ENCODE measurements at places on chromosomes 2 and 18. TPM values are rescaled to one million over a fixed set of nuclear protein-coding genes. Genes with fewer than 3 reads are reported as not detected.
A peak's percentile ranks its signal among the peaks of the same experiment; 100 is the strongest.

DNA sequence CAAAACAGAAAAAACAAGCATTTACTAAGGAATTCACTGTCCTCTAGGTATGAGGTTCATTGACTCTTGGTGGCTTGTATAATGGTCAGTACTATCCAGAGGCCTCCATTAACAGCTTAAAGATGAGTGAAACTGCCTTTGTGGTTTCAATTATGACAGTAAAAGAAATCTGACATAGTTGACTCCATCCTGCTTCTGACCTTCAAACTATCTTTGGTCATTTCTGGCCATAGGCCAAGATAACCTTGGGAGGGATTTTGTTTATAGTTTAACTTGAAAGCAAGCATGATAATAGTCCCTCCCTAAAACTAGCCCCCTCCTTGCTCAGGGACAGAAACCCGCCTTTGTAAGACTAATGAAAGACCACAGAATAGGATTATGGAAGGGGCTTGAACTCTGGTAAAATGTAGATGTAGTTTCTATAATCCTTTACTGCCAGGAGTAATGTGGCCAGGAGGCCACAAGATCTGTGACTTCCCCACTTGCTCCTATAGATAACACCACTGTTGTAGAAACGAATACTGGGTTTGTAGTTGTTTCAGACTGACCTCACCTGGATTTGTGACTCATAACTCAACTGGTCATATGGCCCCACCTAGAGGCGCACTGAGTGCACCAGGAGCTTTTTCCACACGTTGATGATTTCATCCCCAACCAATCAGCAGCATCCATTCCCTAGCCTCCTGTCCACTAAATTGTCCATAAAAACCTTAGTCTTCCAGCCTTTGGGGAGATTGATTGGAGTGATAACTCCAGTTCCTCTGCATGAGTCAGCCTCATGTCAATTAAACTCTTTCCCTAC, 8.6 kb upstream of the PLEKHM3 start:
- peak; percentile 32 for DNase-seq

DNA sequence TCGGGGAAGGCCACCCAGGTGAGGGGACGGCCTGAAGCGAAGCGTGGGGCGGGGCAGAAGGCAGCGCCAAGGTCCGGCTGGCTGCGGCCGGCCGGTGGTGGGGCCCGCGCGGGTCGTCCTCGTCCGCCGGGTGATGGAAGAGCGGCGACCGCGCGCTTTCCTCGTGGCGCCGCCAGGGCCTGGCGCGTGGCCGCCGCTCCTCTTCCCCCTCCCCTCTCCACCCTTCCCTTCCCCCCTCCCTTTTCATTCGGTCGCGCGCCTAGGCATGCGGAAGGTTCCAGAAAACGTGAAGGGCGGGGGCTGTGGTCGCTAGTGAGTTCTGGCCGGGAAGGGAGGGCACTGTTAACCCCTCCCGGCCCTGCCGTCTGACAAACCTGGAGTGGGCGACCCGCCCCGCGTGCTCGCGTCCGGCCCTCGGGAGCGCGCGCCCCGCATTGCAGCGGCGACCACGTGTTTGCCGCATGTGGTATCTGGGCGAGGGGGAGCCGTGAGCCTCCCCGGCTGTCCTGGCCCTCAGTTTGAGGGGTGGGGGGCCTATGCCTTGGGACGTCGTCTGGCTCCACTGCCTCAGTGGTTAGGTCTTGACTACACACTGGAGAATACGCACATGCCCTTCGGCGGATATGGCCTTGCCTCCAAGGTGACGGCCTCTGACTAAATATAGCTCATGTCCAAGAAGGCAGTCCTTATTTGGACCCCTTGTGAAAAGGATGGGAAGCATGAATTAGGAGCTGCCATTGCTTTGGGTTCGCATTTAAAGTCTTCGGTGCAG, 579 bp downstream of the MAT2A start:
- peak; percentile 81 for DNase-seq

The ATP8B1 gene
- 8.9 TPM for total RNA-seq

- peak; percentile 27 for DNase-seq
Observed at GRCh38 chr2:234500394-234501006, 3.6 kb upstream of the ARL4C start.

GRCh38 chr2:171692331-171692730, 5.1 kb downstream of the DYNC1I2 start:
- no peak for DNase-seq

- DNase-seq: no peak
Observed at GRCh38 chr2:210230518-210230917, 5.3 kb upstream of the ACADL start.

The CROCC2 gene
- total RNA-seq: not detected

- DNase-seq: no peak
Observed at GRCh38 chr2:85428343-85428881, 9.9 kb downstream of the SH2D6 start.

The PARD3B gene
- 6.7 TPM for total RNA-seq

DNA sequence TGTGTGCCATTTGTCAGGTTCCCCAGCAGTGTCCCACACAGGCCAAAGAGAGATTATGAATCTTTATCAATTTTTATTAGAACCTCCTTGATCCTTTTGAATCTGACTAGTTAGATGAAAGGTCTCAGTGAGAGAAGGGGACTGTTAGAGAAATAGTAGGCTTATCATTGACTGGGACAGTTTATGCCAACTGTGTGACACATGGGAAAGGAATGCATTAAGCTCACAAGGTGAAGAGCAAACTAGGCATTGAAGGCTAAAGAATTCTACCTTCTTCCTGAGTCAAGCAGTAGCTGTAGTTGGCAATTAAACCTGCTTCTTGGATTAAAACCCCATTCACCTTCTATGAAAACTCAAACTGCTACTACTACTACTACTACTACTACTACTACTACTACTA, 389.6 kb upstream of the CDH19 start:
- no peak for DNase-seq

Data from heart right ventricle (tissue), 16 donors.